Spinal cord (tissue), 10 donors: ENCODE measurements at places on chromosomes 11 and 22.

- no peak for DNase-seq
These were observed 3.6 kb downstream of the SIPA1 start for GRCh38 chr11:65641297-65642013.

- no peak for DNase-seq
These were observed 61.1 kb downstream of the WT1 start for GRCh38 chr11:32374261-32374711.

DNA sequence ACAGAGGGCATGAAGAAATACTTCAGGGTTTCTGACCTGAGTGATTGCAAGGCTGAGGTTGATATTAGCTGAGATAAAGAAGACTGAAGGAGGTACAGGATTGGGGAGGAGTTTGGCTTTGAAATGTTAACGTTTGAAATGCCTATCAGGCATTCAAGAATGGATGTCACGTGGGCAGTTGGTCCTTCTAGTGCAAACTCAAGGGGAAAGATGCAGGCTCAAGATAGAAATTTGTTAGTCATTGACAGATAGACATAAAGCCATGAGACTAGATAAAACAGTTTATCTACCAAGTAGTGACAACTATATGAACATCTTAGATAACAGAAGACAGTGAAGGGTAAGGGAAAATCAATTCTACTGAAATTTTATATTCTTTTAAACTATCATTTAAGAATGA, 23.1 kb downstream of the TTC17 start:
- DNase-seq = no peak

DNA sequence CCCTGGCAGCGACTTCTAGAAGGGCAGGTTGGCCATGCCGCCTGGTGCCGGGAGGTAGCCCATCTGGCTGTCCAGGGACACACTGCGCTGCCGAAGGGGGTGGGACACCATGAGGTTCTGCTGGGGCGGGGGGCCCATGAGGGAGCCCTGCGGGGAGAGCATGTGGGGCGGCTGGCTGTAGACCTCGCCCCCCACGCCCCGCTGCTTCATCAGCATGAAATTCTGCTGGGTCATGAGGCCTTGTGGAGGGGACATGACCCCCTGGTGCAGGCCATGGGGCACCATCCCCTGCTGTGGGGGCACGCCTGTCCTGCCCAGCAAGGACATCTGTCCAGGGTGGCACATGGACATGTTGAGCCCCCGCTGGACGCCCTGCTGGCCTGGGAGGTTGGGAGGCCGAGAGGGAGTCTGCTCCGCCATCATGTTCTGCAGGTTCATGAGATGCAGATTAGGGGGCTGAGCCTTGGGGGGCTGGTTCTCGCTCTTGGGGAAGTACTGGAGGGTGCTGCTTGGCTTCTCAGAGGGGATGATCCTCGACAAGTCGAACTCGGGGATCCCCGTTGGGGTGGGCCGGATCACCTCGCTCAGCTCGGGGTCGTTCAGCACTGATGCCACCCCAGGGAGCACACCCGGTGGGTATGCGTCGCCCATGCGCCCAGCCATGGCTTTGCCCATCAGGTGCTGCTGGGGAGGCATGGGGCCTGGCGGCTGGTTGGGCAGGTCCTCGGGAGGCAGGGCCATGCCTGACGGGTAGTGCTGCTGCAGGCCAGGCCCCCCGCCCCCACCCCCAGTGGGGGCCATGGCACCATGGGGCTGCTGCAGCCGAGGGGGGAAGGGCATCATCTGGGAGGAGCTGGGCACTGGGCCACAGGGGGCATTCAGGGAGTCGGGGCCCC, 15.0 kb downstream of the CXCR5 start:
- DNase-seq = no peak

DNA sequence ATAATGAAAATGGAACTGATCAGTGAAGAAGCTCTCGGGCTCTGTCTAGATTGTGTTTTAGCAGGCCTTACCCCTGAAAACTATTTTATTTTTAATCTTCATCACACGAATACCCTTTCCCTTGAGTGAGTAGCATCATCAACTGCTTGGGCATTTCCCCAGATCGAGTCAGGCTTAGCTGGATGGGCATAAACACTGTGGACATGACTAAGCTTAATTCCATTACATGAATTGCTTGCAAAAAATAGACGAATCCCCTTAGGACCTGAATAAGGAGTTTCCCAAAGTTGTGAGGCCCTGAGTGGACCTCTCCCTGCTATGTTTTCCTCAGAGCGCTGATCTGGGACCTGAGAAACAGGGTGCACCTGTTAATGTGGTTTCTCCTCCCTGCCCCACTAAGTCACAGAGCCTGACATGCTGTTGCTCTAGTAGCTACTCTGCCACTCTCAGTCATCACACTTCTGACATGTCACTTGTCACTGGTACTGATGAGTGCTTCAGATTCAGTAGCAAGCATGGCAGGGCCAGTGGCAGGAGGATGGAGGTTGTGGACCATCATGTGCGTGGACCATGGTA, 53.5 kb downstream of the ENDOD1 start:
- DNase-seq = no peak

DNA sequence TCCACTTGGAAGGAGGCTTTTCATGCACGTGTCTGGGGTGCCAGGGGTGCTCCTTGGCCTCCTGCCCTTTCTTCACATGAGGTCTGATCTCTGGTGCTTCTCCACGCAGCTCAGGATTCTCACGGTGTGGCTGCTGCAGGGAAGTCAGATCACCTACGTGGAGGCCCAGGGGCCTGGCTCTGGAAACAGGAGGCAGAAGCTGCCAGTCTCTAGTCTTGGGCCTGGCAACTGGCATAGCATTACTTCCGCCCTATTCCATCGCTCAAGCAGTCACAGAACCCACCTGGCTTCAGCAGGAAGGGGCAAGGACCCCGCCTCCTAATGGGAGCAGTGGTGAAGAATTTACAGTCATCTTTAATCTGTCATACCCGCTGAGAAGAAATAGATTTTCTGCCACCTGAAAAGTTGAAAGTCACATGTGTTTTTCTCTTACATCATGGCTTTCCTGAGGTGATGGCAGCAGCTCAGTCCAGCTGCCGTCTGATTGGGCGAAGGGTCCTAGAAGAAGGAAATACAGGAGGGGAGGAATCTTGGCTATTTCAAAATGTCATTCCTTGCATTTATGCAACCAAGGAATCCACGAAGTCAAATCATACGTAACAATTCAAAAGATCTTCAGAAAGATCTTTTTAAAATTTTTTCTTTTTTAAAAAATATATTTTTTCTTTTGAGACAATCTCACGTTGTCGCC, 50.1 kb upstream of the DKK3 start:
- no peak for DNase-seq

DNA sequence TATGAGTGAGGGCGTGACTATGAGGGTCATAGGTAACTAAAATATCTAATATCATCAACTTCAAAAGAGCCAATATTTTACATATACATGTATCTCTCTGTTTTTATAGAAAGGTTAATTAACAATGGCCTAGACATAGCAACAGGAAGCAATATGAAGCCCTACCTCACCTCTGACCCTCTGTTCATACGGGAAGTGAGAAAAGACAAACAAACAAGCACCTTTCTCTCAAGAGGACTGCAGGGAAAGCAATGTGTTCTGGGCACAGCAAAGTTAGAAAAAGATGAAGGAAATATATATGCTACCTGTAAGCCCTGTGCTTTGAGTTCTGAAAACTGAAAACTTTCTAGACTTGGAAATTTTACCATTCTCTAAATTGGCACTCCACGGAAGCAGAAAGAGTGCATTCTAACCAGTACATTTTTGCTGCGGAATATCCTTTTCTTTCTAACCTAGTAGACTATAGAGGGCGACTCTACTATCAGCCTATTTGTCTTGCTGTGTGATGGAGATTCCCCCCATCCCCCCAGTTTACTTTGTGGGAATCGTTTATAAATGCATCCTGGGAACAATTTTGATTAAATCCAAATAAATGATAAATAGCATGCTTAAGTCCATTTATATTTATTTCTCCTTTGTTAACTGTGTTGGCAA, 830.4 kb upstream of the FAT3 start:
- no peak for DNase-seq

DNA sequence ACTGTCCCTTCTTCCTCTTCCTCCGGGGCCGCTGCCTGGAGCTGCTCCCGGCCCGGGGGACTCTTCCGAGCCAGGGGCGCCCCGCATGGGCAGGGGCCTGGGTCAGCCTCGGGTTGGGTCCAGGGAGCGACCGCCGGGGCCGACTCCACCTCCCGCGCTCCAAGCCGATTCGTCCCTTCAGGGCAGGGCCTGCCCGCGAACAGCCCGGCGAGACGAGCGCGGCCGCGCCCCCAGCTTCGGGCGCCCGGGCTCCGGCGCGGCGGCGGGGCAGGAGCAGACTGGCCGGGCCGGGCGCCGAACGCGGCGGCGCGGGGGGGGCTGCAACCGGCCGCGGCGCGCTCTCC, at the start of gene LARGE1:
TSS of gene LARGE1 (minus strand) at position 280 of the 344 bp plus-strand sequence.
- DNase-seq = no peak

DNA sequence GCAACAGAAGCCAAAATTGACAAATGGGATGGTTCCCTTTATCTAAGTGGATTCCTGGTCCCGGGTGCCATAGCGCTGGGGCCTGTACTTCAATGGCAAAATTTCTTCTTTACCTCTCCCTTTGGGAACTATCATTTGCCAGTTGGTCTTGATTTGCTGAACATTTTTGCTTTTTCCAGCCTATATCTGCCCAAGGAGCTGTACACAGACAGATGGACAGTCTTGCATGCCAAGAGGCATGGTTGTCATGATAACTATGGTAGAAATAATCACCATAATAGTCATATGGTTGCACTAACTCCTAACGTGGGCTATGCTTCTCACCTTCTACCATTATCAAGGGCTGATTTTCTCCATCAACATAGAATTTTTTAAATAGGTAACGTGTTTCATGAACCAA, 1030.9 kb downstream of the OPCML start:
- DNase-seq = no peak

GRCh38 chr11:110453684-110454354, 24.1 kb downstream of the FDX1 start:
- DNase-seq = no peak

DNA sequence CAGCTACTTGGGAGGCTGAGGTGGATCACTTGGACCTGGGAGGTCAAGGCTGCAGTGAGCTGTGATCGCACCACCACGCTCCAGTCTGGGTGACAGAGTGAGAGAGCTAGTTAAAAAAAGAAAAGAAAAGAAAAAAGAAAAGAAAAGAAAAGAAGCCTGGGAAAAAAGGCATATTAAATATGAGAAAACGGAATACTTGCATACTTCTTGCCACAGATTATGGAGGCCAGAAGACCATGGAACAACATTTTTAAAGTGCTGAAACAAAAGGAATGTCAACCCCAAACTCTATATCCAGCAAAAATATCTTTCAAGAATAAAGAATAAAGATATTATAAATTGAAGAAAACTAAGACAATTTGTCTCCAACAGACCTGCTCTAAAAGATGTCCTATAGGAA, 191.9 kb downstream of the EFCAB6 start:
- no peak for DNase-seq

DNA sequence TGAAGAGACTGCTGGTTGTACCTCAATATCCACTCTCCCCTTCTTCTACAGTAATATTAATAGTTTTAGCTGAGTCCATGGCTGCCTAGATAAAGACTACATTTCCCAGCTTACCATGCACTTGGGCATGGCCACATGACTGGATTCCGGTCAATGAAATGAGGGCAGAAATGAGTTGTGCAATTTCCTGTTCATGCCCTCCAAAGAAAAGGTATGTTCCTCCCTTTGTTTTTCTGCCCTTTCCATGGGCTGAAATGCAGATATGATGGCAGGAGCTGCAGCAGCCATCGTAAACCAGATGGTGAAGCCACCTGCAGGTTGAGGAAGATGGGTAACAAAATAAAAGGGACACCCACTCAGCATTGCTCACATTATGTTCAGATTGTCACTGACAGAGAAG, 15.3 kb upstream of the ELFN2 start:
- no peak for DNase-seq

DNA sequence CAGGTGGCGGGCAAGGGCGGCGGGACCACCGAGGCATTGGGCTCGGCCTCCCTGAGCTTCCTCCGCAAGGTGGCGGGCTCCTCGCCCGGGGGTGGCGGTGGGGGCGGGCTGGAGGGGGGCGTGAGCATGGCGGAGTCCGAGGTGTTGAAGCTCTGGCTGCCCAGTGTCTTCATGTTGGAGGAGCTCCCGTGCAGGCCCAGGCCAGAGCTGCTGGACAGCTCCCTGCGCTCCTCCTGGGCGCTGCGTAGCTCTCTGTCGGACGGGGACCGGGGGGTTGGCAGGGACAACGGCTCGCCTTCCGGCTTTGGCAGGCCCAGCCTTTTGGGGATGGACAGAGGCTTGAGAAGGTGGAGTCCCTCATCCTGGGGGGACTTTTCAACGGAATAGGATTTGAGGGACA, 43.9 kb upstream of the BID start:
- no peak for DNase-seq

DNA sequence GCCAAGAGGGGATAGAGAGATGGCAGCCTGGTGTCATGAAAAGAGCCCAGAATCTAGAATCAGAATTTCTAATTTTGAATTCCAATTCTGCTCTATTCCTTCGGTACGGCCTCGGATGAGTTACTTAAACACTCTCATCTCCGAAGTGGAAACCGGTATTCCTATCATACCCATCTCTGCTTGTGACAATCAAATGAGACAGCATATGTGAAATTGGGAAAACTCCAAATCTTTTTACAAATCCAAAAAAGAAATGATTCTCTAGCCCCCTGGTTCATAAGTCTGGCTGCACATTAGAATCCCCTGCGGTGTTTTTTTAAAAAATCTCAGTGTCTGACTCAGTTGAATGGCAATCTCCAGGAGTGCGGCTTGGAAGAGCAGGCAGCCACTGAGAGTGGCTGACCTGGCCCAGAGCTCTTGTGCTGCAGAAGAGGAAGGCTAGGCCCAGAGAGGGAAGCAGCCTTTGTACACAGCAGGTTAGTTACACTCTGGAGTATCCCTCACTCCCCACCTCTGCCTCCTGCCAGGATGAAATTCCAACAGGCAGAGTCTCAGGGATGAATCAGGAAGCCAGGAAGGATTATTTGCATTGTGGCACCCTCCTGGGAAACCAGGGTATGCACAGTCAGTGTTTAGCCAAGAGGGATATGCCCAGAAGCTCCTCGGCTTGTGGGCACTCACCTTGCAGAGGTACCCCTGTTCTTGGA, 93.6 kb upstream of the ISX start:
- no peak for DNase-seq

GRCh38 chr11:71446942-71447688, 1.1 kb downstream of the DHCR7 start:
- peak; percentile 18 for DNase-seq

- DNase-seq = no peak
These were observed 8.2 kb downstream of the ROBO4 start for GRCh38 chr11:124889191-124890091.

DNA sequence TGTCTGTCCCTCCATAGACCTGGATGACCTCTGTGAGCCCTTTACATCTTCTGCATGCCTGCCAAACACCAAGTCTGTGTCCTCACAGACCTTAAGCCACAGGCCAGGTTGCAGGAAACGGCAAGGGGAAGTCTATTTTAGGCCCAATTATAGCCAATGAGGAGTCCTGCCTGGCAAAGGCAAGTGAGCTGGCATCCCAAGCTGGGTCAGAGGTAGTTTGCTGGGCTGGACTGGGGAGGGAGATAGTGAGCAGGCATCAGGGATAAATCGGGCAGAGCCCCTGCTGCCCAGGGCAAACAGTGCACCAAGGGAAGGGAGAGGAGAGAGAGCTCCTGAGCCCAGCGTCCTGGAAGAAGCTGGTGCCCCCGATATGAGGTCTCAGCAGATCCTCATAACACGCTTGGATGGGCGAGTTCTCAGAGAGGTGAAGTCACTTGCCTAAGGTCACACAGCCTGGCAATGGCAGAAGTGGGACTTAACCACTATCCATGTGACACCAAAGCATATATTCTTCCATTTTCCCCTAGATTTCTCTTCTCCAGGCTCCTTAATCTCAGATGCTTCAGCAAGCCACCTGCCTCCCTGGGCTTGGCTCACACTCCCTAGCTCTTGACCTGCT, 3.7 kb upstream of the RELT start:
- no peak for DNase-seq

GRCh38 chr11:3183523-3183922, 18.4 kb upstream of the OSBPL5 start:
- no peak for DNase-seq

- no peak for DNase-seq
These were observed 42.3 kb downstream of the SPATA19 start for GRCh38 chr11:133803026-133803425.
